ENCODE measurements at places on chromosomes 1 and 21.
A peak's percentile ranks its signal among the peaks of the same experiment; 100 is the strongest.

DNA sequence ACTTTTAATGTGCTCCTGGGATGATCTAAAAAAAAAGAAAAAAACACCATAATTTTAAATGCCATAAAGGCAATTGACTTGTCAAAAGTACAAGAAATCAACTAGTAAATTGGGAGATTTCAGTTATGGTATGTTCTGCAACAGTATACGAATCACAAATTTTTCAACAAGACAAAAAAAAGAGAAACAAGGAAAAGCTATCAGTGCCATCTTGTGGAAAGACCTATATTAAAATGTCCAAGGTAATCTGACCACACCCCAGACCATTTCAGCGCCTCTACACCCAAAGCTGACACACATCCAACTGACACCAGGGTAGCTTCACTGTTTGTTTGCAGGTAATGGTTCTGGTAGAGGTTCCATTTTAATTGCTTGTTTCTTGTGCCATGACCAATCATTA lies 5.0 kb upstream of the DUSP23 start:
- no peak for DNase-seq

DNA sequence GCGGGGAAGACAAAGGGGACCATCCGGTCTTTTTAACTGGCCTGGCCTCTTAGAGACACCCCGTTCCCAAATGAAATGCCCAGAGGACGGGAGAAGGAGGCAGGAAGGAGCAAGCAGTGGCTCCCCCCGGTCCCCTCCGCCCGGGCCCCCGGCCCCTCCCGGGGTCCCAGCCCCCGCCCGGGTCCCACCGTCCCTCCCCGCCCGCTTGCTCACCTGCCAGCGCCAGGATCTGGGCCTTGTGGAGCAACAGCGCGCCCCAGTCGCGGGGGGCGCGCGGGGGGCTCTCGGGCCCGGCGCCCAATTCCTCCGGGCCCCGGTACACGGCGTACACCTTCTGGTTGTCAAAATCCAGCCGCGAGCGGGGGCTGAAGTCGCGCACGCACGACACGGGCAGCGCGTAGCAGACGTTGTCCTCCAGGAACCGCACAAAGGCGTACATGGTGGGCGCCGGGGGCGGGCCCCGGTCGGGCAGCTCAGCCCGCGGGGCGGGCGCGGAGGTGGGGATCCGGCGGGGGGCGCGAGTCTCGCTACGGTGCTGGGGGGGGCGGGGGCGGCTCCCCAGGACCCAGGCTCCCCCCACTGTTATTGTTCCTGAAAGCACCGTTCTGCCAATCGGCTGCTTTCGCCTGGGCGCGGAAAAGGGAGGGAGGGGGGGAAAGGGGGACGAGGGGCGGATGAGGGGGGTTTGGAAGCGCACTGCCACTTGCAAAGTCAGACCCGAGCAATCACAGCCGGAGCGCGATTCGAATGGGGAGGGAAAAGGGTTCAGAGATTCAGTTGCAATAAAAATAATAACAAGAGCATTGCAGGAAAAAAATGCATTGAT lies at the start of gene BEND5:
TSS of gene BEND5 (minus strand) at position 499 of the 826 bp plus-strand sequence. CDS start at position 439, 60 bp downstream.
- peak; percentile 59 for DNase-seq

- no peak for DNase-seq
These were observed 115.7 kb upstream of the HIVEP3 start for GRCh38 chr1:42034426-42034825.

DNA sequence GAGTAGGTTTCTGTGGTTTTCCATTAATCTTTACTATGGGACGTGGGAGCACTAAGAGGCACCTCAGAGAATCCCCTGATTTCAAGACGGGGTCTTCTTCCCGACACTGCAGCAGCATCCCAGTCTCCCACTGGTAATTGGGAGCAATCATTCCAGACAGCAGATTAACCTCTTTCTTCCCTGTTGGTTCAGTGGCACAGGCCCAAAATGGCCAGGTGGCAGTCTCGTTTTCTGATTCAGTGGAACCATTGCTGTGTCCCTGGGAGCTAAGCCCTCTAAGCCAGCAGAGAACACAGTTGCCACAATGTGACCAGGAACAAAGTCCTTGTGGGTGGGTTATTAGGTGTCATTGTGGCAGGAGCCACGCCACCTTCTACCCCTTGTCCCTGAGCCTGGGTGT lies 342.1 kb downstream of the MATN1 start:
- no peak for DNase-seq

DNA sequence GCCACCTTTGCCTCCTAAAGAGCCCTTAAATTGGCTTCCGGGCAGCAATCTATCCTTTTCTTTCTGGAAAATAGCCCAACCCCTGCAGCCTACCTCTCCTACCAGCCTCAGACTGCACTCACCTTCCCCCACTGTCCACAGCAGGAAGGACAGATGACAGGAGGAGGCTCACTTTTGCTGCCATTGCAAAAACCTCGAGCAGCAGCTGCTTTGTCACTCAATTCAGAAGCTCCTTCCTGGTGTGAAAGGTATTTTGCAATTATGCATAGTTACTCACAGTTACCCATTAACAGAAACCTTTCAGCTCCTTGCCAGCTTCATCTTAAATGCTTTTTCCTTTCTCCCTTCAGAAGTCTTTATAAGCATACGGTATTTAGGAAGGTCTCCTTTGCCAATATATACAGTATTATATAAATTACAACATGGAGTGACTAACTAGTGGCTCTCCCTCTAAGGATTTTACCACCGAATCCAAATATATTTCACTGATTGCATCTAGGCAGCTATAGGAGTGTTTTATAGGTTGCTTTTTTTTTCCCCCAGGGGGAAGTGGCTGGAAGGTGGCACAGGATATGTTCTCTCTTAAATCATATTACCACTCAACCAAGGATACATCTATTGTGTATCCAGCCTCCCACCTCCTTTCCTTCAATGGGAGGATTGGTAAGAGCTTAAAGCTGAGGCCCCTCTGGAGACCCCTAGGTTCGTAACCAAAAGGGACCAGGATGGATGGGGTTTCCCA lies 142.1 kb upstream of the IPO9 start:
- DNase-seq: no peak

- DNase-seq: no peak
These were observed 31.1 kb downstream of the CD55 start for GRCh38 chr1:207352554-207352953.

DNA sequence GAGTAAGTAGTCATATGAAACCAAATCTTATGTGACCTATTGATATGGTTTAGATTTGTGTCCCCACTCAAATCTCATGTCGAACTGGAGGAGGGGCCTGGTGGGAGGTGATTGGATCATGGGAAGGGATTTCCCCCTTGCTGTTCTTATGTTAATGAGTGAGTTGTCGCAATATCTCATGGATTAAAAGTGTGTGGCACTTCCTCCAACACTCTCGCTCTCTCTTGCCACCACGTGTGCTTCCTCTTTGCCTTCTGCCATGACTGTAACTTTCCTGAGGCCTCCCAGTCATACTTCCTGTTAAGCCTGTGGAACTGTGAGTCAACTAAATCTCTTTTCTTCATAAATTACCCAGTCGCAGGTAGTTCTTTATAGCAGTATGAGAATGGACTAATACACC lies 241.2 kb downstream of the RGS7 start:
- DNase-seq: no peak

- DNase-seq: no peak
These were observed 131.0 kb upstream of the LMO4 start for GRCh38 chr1:87197641-87198040.

- DNase-seq: no peak
These were observed 2.1 kb downstream of the LEPR start for GRCh38 chr1:65422241-65423203.
